ENCODE measurements at places on chromosomes 11 and 22.

DNA sequence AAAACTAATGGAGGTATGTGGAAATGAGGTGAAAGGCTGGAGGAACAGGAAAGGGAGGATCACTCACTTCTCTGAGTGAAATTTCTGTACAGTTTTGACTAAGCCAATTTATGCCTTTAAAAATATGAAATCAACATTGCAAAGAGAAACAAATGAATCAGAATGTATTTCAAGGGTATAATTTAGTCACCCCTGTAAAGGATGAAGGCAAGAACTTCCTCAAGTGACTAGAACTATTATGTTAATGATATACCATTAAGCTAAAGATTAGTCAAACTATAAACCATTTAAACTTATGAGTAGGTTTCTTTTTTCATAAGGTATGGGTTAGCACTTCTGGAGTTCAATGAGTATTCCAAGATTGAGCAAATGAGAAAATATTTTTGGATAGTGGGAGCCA is 184.5 kb upstream of the CHORDC1 start:
- DNase-seq, result no peak

DNA sequence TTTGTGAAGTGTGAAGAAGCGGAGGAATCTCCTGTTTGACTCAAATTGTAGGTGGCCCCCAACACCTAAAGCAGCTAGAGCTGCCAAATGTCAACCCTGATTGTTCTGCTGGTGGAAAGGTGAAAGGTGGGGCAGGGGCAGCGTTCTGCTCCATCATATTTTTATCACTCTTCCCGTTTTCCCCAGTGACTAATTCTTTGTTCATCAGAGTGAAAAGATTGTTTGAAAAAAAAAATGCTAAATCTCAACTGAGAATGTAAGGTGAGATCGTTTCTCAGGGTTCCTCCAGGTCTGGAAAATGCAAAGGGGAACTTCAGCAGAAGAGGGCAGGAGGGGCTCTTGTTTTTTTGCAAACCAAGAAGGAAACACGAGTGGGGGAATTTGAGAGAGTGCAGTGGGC is 137.7 kb downstream of the MN1 start:
- no peak for DNase-seq

DNA sequence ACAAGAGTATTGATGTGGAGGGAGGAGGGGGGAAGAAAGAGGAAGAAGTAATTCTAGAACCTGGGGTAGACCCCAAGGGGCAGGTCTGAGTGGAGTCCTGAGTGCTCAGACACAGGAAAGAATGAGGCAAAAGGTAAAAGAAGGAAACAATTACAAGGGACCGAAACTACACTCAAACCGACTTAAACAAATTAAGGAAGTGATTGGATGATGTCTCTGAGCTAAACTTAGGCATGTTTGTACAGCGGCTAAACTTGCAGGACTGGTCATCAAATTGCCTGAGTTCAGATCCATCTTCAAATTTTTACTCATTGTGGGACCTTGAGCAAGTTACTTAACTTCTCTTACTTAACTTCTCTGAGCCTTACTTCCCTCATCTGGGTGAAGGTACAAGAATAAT is 86.3 kb upstream of the LRRC55 start:
- no peak for DNase-seq

DNA sequence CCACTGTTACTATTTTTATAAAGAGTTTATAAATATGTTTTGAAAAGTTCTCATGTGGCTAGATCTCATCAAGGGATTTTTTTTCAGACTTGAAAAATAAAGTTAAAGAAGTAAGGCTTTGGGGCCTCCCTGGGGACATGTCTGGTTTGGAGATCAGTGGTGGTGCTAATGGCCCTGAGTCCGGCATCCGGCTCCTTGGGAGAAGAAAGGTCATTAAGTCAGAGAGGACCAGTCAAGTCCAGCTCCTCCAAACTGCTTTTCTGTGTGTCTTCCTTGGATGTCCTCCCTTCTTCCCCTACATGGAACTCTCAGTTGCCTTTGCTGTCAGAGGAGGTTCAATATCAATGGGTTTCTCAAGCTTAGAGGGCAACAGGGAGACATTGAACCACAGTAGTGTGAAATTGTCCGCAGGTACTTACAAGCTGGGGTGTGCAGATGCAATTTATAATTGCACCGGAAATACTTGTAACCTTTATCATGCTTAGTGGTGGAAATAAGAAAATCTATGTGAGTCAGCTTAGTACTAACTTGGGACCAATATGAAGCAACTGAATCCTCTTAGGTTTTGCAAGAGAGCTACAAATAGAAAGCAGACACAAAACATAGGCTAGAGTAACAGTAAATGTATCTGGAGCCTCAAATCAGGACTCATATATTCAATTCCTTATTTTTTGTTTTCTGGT is 144.3 kb downstream of the TEAD1 start:
- DNase-seq, result no peak

GRCh38 chr11:129853518-129854231 is 38.0 kb downstream of the TMEM45B start:
- no peak for DNase-seq

GRCh38 chr11:117613521-117613920 is 183.5 kb downstream of the DSCAML1 start:
- no peak for DNase-seq

DNA sequence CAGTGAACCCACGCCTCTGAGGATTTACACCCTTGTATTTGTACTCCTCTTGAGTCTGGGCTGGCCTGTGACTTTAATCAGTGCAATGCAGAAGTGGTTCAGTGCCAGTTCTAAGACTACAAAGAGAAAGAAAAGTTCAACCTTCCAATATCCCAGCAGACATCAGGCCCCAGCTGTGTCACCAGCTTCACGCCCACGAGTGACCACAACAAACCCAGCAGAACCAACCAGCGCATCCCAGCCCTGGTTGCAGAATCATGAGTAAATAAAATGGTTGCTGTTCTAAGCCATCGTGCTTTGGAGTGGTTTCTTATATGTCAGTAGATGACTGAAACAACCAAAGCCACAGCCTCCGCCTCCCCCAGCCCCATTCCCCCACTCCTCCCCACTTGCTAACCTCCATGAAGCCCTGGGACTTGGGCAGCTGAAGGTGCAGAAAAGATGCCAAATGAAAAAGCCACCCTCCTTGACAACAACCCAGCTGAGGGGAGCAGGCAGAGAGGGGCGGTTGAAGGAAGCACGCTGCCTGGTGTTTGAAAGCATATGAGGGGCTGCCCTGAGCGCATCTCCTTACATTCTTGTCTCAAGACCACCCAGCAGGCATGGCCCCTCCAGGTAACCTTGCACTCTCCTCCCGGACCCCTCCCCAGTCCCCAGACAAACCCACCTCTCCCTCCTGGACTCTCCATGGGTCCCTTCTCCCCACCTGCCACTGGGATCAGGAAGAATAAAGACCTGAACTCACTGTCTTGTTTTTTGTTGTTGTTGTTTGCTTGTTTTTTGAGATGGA is 20.9 kb downstream of the TSKU start:
- no peak for DNase-seq

- DNase-seq, result no peak
Observed at GRCh38 chr22:25068707-25069106, 116.2 kb downstream of the KIAA1671 start.

DNA sequence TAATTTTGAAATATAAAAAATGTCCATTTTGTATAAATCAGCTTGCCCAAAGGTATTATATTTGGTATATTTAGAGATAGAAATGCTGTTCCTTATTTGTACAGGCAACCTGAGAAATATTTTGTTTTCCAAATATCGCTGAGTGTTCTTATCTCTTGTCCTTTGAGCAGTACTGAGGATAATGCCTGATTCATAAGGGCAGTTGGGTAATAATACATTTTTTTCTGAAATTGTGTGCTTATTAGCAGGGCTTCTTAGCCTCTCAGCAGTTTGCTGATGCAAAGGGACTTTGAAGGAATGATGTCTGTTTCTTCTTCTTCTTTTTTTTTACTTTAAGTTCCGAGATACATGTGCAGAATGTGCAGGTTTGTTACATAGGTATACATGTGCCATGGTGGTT is 69.1 kb downstream of the LDLRAD3 start:
- no peak for DNase-seq

- no peak for DNase-seq
Observed at GRCh38 chr22:36198536-36198935, 3.1 kb downstream of the APOL4 start.

- no peak for DNase-seq
Observed at GRCh38 chr11:124896071-124896750, 1.5 kb downstream of the ROBO4 start.

GRCh38 chr22:24016156-24016555 is 5.1 kb downstream of the CABIN1 start:
- no peak for DNase-seq

- DNase-seq, result no peak
Observed at GRCh38 chr22:29270475-29271271, 2.6 kb downstream of the EWSR1 start.

DNA sequence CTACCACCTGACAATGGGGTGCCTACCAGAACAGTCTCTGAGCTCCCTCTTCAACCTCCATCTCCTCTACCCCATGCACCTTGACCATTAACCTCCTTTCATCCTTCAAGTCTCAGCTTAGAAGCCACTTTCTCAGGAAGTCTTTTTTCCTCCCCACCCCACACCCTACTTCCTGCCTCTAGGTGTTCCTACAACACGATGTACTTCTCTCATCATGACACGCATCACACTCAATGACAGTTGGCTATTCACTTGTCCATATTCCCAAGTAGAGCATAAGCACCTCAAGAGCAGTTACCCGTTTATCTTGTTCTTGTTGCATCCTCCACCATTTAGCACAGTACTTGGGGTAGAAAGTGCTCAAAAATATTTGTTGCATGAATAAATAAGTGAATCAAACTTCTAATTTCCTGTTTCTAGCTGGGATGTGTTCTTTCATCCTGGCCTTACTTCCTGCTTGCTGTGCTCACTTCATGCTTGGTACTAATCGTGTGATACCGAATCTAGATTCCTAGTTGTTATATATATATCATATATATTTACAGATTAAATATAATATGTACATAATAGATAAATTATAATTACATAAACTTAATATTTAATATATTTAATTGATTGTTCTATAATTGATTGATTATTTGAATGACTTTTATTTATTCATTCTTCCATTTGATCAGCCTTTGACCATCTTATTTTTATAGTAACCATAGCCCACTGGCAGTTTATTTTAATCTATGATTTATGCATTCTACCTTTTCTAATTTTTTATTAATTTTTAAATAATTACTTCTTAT is 177.5 kb upstream of the TMEM45B start:
- no peak for DNase-seq

DNA sequence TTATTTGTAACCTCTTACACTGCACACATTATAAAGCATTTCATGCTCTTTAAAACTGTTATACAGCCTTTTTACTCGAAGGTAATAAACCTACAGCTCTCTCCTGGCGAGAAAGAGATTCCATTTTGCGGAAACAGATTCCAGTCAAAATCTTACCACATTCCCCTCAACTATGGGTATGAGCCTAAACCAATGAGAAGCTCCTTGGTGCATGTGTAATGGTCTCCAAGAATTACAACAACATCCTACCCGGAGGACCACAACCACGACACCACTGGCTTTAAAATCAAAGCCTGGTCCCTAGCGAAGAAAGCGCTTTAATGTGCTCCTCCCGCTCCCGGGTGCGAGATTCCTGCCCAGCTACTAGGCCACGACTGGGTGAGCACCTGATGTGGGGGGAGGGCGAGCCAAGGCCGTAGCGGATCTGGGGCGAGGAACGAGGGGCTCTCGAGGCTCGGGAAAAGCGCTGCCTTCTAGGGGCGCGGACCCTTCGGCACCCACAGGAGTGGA is 821 bp downstream of the CELF1 start:
- DNase-seq, result peak; percentile 31

GRCh38 chr11:120248551-120249278 is 8.8 kb downstream of the POU2F3 start:
- DNase-seq, result peak; percentile 18

DNA sequence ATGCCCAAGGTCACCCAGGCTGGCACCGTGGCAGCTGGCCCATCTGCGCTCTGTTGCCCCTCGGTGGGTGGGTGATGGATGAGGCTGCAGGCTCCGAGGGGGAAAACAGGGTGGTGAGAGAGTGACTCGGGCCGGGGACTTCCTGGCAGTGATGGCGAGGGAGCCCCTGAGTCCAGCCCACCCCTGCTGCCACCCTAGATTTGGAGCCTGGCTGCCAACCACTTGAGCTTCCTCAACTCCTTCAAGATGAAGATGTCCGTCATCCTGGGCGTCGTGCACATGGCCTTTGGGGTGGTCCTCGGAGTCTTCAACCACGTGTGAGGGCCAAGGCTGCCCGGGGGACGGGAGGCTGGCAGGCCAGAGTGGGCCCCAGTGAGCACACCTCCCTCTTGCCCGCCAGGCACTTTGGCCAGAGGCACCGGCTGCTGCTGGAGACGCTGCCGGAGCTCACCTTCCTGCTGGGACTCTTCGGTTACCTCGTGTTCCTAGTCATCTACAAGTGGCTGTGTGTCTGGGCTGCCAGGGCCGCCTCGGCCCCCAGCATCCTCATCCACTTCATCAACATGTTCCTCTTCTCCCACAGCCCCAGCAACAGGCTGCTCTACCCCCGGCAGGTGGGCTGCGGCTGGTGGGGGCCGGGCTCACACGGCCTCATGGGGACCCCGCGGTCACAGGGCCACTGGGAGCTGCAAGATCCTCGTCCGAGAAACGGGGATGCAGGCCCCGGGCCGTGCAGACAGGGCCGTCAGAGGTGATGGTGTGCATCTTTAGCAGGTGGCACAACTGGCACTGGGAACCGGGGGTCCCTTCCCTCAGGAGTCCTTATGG is 10.1 kb downstream of the TCIRG1 start:
- no peak for DNase-seq

- no peak for DNase-seq
Observed at GRCh38 chr11:112345706-112346105, 85.0 kb upstream of the PLET1 start.

- DNase-seq, result no peak
Observed at GRCh38 chr11:30527566-30527965, 58.6 kb downstream of the MPPED2 start.

DNA sequence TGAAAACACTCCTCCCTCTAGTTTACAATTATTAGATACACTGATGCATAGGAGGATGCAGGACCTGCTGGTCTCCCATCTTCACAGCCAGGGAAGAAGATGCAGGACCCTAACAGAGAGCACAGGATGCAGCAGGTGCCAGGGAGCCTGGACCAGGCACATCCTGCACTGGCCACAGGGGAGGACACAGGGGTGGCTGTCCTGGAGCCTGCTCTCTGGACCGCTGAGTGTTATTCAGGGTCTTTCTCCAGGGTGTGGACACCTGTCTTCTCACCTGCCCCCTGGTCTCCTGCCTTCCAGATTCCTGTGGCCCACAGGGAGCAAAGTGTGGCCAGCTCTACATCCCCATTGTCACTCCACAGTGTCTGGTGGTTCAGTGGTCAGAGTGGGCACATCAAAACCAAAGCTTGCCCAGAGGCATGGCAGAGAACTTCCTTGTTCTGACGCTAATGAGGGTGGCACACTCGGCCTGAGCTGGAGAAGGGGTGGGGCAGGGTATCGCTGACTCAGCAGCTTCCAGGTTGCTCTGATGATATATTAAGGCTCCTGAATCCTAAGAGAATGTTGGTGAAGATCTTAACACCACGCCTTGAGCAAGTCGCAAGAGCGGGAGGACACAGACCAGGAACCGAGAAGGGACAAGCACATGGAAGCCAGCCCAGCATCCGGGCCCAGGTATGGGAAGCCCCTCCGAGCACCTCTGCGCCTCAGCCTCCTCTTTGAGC is at the start of gene APOBEC3A:
Gene APOBEC3A, plus strand, starts transcription at position 564 of the 725 bp plus-strand sequence. Its CDS starts 83 bp downstream, at position 647.
- DNase-seq, result no peak

Measured in Kasumi-1 (cell line).